Stimulated activated CD4-positive, alpha-beta T cell treated with anti-CD3 and anti-CD28 coated beads, TNF-alpha, amount 100 ng/mL, for 48 hours (primary cell): ENCODE measurements at places on chromosomes 12 and 14.

DNA sequence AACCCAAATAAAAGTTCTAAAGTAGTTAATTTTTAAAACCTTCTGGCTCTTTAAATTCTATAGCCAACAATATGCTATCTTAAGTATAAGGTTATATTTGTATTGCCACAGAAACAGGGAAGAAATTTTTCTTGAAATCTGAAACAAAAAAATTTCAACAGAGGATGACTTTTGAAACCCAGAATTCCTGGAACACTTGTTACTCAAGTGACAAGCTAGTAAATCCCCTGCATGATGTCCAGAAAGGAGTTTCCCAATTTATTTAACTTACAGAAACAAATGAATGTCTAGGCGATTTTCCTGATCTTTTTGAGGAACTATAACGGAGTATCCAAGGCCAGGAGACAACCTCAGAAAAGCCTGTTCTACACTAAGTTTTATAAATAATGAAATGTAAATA, 69.6 kb downstream of the SLC41A2 start:
- DNase-seq = no peak

DNA sequence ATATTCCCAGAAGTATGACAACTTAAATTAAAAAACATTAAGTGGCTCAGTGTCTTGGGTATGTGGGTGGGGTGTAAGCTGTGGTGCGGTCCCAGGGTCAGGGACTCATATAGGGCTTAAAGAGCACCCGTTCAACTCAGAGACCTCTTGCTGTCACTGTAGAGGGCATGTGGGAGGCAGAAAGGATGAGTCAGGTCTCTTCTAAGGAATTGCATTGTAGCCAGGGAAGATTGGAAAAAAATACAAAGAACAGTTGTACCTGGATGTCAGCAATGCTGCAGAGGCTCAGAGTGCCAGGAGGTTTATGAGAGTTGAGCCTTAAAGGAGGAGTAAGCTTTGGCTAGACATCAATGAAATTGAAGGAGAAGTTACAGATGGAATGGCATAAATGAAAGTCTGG, 104.1 kb downstream of the MYRFL start:
- DNase-seq = no peak

GRCh38 chr14:83255015-83255726, 1721.5 kb upstream of the SEL1L start:
- no peak for DNase-seq

GRCh38 chr12:14949631-14950030, 11.3 kb upstream of the ERP27 start:
- DNase-seq = no peak

DNA sequence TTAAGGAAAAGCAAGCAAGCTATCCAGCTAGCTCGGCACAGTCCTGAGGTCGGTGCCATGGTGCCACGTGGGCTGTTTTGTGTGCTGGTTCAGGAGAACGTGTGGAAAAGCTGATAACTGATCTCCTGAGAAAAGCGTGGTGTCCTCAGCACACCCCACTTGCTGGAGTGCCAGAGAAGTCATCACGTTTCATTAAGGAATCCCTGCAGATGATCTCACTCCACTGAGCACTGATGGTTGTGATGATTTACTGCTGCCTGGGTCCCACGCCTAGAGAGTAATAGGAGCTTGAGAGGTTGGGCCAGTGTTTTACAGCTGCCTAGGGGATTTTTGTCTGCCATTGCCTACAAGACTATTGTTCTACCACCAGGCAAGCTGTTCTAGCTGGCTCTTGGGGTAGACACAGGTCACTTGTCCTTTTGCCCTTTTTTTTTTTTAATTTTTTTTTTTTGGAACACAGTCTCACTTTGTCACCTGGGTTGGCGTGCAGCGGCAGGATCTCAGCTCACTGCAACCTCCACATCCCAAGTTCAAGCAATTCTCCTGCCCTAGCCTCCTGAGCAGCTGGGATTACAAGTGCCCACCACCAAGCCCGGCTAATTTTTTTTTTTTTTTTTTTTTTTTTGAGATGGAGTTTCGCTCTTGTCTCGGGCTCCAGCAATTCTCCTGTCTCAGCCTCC, 42.3 kb upstream of the EVL start:
- no peak for DNase-seq

DNA sequence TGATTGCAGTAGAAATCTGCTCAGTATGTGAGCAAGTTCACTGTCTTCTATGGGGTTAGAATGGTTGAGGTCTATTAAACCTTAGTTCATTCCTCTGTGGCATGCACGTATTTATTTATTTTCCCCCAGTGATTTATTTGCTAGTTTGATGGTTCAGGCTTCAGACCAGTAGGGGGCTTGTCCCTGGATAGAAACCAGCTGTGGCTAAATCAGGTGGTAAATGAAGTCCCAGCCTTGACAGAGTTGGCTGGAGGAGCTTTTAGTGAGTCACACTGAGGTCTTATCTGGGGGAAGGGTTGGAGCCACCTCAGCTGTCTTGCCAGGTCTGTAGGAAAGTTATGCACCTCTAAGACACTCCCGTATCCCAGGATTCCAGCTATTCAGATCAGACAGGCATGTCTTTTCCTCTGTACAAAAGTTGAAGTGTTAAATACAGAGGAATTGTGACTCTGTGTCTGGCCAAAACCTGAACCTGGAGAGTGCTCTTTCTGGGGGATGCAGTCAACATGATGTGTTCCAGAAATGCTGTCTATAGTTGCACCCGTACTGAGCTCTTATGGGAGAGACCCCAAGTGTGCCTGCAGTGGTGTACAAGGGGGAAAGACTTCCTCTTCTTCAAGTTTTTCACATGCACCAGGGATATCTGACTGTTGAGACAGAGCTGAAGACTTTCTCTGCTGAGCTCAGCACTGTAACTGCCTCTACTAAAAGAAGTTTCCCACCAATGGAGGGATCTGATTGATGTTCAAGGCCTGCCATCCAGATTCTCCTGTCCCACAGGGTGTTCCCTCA, 1322.1 kb downstream of the TMEM121 start:
- no peak for DNase-seq

GRCh38 chr14:70660967-70661893, 19.5 kb downstream of the TTC9 start:
- DNase-seq = peak; percentile 32
